ENCODE measurements at places on chromosomes 3 and 15.

GRCh38 chr3:192675958-192676649 is 51.2 kb downstream of the FGF12 start:
- no peak for DNase-seq

- no peak for DNase-seq
Observed at GRCh38 chr3:121542924-121543323, 2.9 kb downstream of the POLQ start.

DNA sequence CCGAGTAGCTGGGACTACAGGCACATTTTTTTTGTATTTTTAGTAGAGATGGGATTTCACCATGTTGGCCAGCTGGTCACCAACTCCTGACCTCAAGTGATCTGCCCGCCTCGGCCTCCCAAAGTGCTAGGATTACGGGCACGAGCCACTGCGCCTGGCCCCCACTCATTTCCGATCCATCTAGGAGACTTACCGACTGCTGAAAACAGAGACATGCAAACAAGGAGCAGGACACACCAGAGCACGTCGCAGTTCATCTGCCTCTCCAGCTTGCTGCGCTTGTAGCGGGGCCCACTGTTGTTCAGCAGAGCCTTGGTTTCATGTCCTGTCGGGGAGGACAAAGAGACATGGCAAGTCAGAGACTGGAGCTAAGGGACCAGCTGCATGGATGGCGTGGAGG is 137.4 kb downstream of the ATP10A start:
- no peak for DNase-seq

DNA sequence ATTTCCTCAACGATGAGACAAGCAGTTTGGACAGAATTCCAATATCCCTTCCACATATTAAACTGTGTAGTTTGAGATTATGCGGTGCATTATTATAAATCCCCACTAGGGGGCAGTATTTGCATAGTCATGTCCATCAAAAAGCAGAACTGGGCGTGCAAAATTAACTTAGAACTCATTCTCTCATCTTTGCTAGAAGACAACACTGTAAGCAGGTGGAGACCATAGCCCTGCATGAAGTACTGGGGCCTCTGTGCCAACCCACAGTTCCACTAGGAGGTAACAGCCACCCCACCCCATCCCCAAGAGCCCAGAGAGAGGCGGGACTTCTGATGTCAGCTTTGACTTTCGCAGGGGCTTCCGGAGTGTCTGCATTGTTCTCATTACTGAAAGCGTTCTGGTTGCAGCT is 106.6 kb upstream of the TMC3 start:
- no peak for DNase-seq
